ENCODE measurements at places on chromosomes 13 and 19.

GRCh38 chr19:34265221-34265650, 10.9 kb downstream of the GARRE1 start:
- DNase-seq, result peak; percentile 11

GRCh38 chr19:19165396-19165795, 4.7 kb downstream of the MEF2B start:
- no peak for DNase-seq

- DNase-seq, result peak; percentile 69
Measured at GRCh38 chr13:95921485-95921884, 131.7 kb downstream of the UGGT2 start.

- DNase-seq, result no peak
Measured at GRCh38 chr19:49554701-49555181, 25.6 kb downstream of the NOSIP start.

DNA sequence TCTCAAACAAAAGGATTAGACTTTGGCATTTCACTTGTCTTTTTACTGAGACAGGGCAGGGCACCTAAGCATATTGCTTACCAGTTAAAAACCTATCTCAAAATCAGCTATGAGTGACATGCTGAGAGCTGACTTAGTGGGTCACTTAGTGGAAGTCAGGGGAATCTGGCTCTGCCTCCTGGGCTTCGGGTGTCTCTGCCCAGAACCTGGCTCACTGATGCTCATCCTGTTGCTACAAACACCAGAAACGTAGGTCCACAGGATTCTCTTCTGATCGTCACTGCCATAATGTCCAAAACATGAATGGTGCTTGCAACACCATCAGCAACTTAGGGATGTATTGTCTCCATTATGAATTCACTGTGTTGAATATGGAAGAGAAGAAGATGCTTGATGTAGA, 276.1 kb downstream of the ITGBL1 start:
- DNase-seq, result no peak

GRCh38 chr13:78620936-78621470, 17.7 kb upstream of the POU4F1 start:
- DNase-seq, result no peak

DNA sequence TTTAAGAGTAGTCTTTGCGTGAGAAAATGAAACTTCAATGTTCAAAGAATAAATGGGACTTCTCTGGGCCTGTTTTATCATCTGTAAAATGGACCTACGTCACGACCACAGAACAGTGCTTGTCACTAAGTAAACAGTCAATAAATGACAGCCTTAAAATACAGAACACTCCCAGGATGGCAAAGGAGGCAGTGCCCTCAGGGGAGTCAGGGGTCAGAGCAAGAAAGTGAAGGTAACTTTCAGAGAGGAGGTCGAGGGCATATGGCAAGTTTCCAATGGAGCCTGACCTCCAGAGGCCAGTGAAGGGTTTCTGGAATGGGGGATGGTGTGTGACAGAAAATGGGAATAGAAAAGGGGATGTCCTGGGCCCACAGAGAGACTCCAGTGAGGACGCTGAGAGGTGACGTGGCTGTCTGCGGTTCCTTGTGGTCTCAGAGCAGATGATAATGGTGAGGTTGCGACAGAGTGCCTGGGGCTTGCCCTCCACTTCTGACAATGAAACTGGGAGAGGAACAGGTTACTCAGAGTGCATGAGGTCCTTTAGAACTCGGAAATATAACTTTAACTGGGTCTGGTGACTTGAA, 91.8 kb downstream of the UBL3 start:
- peak; percentile 30 for DNase-seq

- DNase-seq, result no peak
Measured at GRCh38 chr13:36188441-36188840, 25.9 kb downstream of the SOHLH2 start.

DNA sequence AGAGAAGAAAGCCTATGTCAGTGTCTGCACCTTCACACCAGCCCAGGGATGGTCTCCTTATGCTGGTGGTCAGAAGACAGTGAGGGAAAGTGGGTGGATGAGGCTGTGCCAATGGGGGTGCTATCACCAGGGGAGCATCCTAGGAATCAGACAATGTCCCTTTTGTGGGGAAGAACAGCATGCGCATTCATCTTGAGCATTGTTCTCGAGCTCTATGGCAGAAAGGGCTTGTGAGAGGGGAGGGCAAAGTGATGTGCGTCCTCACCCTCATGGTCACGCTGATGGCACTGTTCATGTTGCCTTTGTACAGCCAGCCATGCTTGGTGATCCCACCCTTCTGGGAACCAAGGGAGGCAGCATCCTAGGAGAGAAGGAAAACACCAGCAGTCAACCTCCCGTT, 56.1 kb downstream of the DOCK9 start:
- no peak for DNase-seq

DNA sequence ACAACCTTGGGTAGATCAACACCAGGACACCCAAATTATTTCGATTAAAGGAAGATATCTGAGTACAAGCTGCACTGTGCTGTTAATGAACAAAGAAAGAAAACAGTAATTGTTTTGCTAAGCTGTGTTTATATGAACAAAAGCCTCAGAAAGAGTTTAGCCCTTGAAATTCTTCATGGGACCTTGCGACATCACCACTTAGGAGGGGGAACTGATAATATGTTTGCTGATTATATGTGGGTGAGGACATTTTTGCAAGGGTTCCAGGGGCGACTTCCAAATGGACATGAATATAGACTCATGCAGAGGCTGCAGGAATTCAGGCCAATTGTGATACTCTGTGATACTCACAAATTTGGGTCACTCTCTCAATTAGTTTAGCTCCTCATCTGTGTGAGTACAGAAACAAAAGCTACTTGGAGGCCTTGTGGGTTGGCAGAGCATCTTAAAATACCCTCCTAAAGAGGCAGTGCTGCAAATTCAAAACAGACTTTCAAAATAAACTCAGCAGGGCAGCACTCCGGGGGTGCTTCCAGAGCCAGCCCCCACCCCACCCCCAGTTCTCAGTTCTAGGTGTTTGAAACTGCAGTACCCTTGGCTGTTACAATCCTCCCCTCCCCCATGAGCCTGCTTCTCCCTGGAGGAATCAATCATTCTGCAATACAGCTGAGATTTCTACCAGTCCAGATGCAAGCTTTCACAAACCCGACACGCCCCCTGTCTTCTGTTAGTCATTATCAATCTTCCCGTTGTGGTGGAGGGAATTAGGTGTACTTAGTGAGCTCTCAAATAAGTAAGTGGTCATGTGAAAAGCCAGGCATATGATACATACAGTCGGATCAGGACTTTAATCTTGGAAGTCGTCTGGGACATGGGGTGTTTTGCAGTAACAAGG, 97.0 kb upstream of the MBNL2 start:
- DNase-seq, result peak; percentile 62

All from EH (cell line).